CD4-positive, alpha-beta T cell treated with Interferon alpha-2 for 1 hour (primary cell): ENCODE measurements at places on chromosomes 2 and 18.

- DNase-seq, result no peak
Observed at GRCh38 chr2:10522170-10522448, 74.0 kb upstream of the ODC1 start.

DNA sequence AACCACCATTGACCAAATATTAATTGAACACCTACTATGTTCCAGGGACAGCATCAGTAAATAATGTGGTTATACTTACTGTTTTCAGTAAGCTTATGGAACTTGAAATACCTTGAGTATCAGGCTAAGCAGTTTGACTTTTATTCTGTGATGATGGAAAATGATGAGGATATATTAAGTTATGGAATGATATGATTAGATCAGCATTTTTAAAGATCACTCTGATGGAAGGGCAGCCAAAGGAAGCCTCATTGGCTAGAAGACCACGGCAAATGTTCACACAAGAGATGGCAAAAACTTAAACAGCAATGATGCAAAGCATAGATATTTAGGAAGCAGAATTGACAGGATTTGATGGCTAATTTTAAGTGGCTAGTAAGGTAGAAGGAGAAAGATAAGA is 266.9 kb upstream of the DPP10 start:
- DNase-seq, result no peak

- no peak for DNase-seq
Observed at GRCh38 chr2:104945121-104945520, 91.2 kb downstream of the POU3F3 start.

DNA sequence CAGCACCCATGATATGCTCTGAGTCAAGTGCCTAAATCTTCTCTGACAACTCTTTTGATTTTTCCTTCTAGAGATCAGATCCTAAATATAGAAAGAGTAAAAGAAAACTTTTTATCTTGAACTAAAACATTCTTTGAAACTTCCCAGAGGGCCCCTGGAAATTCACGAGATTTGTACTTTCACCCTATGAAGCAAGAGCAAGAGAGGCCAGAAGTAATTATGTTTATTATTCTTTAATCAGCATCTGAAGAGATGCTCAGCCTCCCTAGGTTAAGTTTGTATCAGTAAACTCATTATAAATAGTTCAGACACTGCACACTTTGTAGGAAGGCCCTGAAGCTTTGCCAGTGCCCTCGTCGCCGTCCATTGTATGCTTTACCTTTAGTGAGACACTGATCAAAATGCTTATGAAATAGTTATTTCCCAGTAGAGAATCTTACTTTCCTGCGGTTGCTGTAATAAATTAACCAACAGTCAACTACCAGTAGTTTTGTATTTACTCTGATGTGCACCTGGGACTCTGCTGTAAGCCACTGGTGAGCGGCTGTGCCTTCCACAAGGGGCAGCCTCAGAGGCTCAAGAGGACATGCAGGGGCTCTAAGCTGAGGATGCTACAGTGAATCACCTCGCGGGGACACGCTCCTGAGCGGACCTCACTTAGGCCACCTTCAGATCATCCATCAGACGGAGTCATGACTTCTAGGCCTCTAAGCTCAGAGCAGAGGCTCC is 71.9 kb downstream of the BIN1 start:
- DNase-seq, result no peak

GRCh38 chr2:102060047-102060446 is 68.3 kb downstream of the IL1R2 start:
- DNase-seq, result no peak

- DNase-seq, result no peak
Observed at GRCh38 chr18:38046651-38047050, 481.1 kb upstream of the CELF4 start.

GRCh38 chr18:41881285-41881684 is 73.7 kb upstream of the PIK3C3 start:
- no peak for DNase-seq

- no peak for DNase-seq
Observed at GRCh38 chr2:128320192-128320905, 1.7 kb upstream of the HS6ST1 start.

GRCh38 chr2:36376319-36376765 is 20.8 kb downstream of the CRIM1 start:
- no peak for DNase-seq

DNA sequence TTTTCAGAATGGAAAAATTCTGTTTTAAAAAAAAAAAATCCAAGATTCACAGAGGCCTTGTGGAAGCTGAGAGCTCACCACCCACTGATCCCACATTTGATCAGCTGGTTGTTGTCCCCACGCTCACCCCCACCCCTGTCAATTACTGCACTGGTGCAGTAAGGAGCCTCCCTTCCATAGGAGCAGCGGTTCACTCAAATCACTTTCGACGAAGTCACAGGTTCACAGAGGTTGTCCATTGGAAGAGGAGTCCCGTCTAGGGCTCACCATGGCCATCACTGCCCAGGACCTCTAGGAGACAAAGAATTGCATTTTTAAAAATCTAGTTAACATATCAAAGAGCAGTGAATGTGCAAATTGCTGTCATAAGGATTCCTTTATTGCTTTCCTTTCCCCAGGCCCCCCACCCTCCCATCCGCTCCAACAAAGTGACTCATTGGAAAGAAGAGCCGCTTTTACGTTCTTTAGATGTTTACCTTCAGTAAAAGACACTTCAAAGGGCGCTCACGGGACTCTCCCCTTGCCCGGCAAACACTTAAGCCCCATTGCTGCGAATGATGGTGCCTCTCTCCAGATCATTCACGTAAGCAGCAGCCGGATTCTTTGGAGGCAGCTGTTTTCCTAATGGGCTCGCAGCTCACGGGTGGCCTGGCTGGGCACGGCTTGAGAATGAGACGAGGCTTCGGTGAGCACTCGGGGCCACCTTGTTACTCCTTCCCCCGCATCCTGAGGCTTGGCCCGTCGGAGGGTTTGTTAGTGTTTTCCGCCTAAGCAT is 165.5 kb upstream of the SALL3 start:
- no peak for DNase-seq

- DNase-seq, result peak; percentile 18
Observed at GRCh38 chr2:164737612-164738081, 104.0 kb downstream of the COBLL1 start.
